Nephron progenitor cell (in vitro differentiated cells): ENCODE measurements at places on chromosomes 3 and 15.

DNA sequence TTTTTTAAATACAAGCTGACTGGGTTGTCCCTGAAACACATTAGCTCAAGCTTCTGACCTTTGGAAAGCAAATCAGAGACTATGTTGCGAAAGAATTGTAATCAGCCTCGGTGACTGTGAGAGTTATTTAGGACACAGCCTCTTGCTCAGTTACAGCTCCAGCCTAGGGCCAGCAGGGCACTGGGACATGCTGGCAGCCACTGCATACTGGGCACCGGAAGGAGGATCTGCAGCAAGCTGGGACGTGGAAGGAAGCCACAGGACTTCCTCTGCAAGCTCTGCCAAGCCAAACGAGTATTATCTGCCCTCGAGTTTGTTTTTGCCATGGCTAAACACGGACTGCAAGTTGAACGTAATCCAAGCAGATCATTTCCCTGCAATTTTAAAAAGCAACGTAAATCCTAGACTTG, 24.4 kb upstream of the COPG1 start:
- DNase-seq: no peak

DNA sequence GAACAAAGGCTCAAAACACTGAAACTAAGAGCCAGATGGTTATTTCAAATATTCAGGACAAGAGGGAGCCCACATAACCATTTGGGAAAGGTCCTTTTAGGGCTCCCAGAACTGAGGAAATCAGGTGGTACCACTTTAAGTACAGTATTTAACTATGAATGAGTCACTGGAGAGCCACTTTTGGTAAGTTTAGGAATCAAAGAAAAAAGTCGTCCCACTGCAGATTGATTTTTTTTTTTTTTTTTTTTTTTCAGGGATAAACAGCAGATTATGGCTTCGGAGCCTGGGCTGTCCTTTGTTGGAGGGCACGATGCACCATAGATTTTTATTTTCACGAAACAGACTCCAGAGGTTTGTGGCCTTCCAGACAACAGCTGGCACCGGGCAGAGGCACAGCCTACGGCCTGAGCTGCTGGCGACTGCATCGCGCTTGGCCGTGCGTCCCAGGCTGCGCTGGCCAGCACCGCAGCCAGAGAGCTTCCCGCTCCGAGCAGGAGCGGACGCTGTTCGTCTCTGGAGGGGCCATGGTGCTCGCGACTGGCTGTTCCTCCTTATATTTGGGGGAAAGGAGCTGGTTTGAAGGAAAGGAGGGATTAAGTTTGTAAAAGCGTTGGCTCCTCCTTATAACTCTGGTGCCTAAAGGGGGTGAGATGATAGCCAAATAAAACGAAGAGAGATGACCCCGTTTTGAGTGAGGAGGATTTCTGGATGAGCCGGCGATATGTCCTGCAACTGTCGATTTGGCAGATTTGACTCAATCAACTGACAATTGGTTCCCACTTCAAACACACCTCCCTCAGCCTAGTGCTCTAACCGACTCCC, 152.9 kb upstream of the GOLIM4 start:
- DNase-seq: peak; percentile 63

GRCh38 chr3:184172681-184173373, 1.8 kb upstream of the AP2M1 start:
- DNase-seq: no peak

- DNase-seq: no peak
Observed at GRCh38 chr15:69225355-69226022, 65.1 kb downstream of the GLCE start.

DNA sequence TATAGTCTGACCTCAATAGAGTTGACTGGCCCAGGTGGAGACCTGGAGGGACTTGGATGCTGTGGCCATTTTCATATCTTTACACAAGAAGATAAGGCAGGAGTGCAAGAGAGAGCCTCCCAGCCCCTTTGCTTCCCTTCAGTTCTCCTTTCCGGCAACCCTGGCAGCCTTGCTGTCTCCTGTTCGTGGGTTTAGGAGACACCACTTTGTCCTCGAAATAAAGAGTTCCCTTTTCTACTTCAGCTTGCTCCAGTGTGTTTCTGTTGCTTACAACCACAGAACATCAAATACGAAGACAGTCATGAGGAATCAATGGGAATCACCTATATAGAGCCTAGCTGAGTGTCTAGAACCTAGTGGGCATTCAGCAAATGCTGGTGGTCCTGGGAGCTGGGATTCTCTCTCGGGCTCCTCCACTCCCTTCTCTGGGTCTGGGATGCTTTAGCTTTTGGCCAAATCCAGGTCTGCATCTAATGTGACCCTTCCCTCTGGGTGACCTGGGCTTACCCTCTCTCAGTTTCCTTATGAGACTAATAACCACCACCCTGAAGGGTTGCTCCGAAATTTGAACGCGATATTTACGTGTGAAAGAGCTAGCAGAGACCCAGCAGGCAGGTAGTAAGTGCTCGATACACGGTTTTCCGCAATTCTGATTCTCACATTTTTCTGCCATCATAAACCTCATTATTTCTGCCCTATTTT, 44.5 kb downstream of the PCSK6 start:
- no peak for DNase-seq

DNA sequence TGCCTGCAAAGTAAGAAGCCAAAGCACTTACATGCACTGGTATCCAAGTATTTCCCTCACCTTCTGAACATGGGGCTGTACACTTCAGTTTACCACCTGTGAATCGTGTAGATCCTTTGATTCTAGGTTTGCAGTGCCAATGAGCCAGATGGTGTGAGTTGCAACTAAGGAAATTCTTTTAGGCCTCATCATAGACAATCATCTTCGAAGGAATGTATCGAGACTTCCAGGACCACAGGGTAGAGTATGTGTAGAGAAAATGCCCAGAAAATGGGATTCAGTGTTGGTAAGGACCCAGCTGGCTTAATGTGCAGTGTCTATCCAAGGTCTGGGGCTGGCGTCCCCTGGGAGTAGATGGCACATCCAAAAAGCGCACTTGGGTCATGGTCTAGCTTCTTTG, 323.2 kb upstream of the TPM1 start:
- no peak for DNase-seq

GRCh38 chr3:17979911-17980310, 237.5 kb upstream of the TBC1D5 start:
- DNase-seq: no peak

DNA sequence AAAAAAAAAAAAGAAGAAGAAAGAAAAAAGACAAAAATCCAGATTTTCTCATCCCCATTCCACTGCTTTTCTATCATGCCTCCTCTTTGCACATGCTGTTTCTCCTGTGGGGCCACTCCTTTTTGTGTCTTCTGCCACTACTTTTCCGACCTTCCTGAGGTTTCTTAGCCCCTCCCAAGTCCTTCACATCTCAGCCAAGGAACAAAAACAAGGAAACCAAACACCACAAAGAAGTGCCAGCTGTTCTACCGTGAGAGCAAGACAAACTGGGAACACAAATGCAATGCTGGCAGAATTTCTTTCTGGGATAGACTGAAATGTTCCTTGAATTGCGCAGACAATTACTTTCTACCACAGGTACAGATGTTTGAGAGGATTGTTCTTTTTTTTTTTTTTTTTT, 83.2 kb downstream of the MB21D2 start:
- DNase-seq: no peak

DNA sequence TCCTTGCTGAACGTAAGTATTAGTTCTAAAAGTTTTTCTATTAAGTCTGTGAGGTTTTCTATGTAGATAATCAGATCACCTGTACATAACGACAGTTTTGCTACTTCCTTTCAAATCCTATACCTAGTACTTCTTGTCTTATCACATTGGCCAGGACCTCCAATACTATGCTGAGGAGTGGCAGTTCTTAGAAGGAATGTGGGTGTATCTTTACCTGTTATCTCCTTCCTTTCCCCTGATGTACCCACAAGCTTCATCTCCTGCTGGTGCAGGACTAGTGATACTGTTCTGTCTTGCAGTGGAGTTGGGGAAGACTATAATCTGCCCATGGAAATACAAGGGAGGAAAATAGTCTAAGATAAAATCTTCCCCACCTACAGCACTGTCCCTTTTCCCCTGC, 16.8 kb upstream of the CA12 start:
- DNase-seq: no peak

- no peak for DNase-seq
Observed at GRCh38 chr3:166986000-166986399, 394.1 kb downstream of the ZBBX start.

DNA sequence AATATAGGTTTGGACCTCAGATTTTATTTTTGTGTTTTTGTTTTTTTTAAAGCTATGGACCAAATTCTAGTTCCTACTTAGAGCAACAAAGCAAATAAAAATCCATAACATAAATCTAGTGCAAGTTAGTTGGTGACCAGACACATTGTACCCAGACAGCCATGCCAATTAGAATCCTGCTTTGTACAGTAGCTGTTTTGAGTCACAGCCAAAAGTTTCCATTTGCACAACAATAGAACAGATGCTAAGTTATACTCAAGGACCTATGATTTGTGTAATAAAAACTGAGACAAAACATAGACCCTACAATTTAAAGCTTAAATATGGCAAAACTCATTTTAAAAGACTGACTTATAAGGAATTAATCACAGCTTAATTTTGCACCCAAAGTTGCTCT, 513.1 kb upstream of the CBLB start:
- no peak for DNase-seq
